ENCODE measurements at places on chromosomes 2 and 18.

DNA sequence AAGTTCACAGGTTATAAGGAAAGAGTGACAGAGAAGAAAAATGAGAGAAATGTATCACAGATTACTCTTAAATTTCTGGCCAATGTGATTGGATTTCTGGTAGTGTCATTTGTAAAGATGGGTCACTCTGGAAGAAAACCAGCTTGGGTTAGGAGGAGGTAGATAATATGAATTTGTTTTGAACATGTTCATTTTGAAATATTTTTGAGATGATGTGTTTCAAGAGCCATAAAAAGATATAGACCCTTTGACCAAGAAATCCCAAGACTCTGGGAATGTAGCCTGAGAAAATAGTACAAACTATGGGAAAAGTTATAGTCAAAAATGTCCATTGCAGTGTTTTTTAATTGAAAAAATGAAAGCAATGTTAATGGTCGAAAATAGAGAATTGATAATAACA lies 70.7 kb downstream of the CALCRL start:
- no peak for DNase-seq

DNA sequence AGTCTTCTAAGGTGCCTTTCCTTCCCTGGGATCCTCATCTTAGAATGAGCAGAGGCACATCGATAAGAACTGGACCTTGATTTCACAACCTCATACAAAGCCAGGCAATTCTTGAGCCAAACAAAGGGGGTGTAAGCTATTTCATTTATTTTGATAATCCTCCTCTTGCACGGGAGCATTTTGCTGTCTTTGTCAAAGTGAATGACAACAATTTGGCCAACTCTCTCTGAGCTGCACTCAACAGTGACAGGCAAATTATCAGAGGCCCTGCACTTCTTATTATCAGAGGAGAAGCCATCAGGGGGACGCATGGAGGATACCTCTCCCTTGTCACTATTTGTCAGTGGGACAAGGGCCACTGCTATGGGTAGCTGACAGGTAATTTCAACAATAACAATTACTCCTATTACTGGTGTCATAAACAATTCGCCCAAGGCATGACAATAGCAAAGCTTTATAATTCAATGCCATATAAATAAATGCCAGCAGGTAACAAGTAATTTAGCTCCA lies 260.4 kb downstream of the MEIS1 start:
- no peak for DNase-seq

GRCh38 chr2:20487392-20488174 lies 40.7 kb downstream of the RHOB start:
- DNase-seq: no peak

GRCh38 chr2:98258906-98259305 lies 87.3 kb upstream of the CNGA3 start:
- no peak for DNase-seq

GRCh38 chr2:98086491-98087446 lies at the start of gene VWA3B:
VWA3B (plus strand) TSS chr2:98087167; CDS start chr2:98093093, 5,926 bp downstream.
- no peak for DNase-seq

- DNase-seq: no peak
Observed at GRCh38 chr2:158743879-158744278, 51.2 kb upstream of the DAPL1 start.

GRCh38 chr2:104746858-104747257 lies 107.1 kb upstream of the POU3F3 start:
- no peak for DNase-seq

GRCh38 chr2:192267484-192267883 lies 72.8 kb upstream of the TMEFF2 start:
- DNase-seq: no peak

Measured in stimulated activated CD4-positive, alpha-beta T cell treated with anti-CD3 and anti-CD28 coated beads, Interleukin-15, amount 100 ng/mL, for 1 hour (primary cell).